ENCODE measurements at places on chromosomes 4 and X.

- H3K4me3 ChIP-seq: peak overlapping the region; percentile 34
- no peak overlapping the region for H3K27ac ChIP-seq
- H3K4me1 ChIP-seq: peaks cover 4% of the 10 kb centered on the region
- H3K27me3 ChIP-seq: peaks cover 6% of the 10 kb centered on the region
Observed at GRCh38 chr4:108763986-108764385, 1.1 kb upstream of the ETNPPL start.

- H3K27ac ChIP-seq: no peak overlapping the region
- no peaks in the 10 kb centered on the region for H3K27me3 ChIP-seq
- H3K4me1 ChIP-seq: peaks cover 8% of the 10 kb centered on the region
- no peak overlapping the region for H3K4me3 ChIP-seq
Observed at GRCh38 chrX:44036336-44036735, 63.1 kb upstream of the NDP start.

- H3K36me3 ChIP-seq: no peaks in the 10 kb centered on the region
- no peak overlapping the region for H3K4me3 ChIP-seq
- H3K27ac ChIP-seq: no peak overlapping the region
- peaks cover 2% of the 10 kb centered on the region for H3K27me3 ChIP-seq
- no peak for DNase-seq
- no peaks in the 10 kb centered on the region for H3K4me1 ChIP-seq
Observed at GRCh38 chr4:74260036-74260435, 48.2 kb upstream of the EPGN start.

GRCh38 chrX:15854080-15854655, 445 bp downstream of the AP1S2 start:
- H3K4me1 ChIP-seq: peaks cover 13% of the 10 kb centered on the region
- peak; percentile 62 for DNase-seq

DNA sequence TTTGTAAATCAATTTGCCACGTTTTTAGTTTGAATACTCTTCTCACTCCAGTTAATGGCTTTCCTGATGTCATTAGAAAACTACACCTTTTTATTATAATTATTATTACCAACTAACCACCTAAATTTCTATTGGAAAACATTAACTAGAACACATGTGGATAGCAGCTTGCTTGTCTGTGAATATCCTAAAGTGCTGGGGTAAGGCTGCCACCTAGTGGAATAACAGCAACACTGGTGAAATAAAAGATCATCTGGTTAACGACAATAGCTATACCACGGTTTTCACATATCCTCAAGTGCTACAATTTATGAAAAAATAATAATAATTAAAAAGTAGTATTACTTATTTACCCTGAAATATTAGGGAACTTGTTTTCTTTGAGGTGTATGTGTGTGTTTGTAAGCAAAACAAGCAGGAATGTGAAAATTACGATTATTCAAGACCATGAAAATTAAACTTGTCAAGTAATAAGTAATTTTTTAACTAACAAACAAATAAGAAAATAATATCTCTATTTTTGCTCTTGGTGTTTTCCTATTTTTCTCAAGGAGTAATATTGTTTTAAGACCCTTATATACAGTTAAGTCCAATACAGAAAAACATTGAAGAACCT, 130.1 kb upstream of the TECRL start:
- H3K36me3 ChIP-seq: no peaks in the 10 kb centered on the region
- no peaks in the 10 kb centered on the region for H3K4me1 ChIP-seq
- H3K4me3 ChIP-seq: no peak overlapping the region
- no peaks in the 10 kb centered on the region for H3K27me3 ChIP-seq

DNA sequence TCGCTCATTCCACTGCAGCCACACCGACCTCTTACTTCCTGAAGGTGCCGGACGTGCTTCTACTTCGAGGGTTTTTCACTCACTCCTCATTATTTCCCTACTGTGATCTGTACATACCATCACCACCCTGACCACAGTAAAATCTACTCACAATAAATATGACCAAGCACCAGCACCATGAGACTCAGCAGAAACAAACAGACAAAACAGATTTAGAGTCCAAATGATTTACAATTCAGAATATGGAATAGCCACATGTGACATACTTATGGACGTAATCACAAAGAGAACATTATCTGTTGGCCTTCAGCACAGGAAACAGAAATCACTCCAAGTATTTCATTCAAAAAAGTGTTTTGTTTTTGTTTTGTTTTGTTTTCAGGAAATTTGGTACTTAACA, 16.1 kb upstream of the KLB start:
- no peak overlapping the region for H3K27ac ChIP-seq
- no peaks in the 10 kb centered on the region for H3K36me3 ChIP-seq
- no peaks in the 10 kb centered on the region for H3K4me1 ChIP-seq
- no peaks in the 10 kb centered on the region for H3K27me3 ChIP-seq
- no peak for DNase-seq

- H3K27me3 ChIP-seq: no peaks in the 10 kb centered on the region
- peaks cover 4% of the 10 kb centered on the region for H3K36me3 ChIP-seq
- no peak for DNase-seq
- no peak overlapping the region for H3K27ac ChIP-seq
- H3K4me3 ChIP-seq: no peak overlapping the region
Observed at GRCh38 chr4:114423582-114423981, 175.0 kb upstream of the UGT8 start.

GRCh38 chrX:40080894-40081678, 16.7 kb downstream of the BCOR start:
- no peaks in the 10 kb centered on the region for H3K36me3 ChIP-seq
- no peaks in the 10 kb centered on the region for H3K27me3 ChIP-seq
- no peak overlapping the region for H3K27ac ChIP-seq
- no peak overlapping the region for H3K4me3 ChIP-seq
- DNase-seq: no peak
- H3K4me1 ChIP-seq: peaks cover 22% of the 10 kb centered on the region

DNA sequence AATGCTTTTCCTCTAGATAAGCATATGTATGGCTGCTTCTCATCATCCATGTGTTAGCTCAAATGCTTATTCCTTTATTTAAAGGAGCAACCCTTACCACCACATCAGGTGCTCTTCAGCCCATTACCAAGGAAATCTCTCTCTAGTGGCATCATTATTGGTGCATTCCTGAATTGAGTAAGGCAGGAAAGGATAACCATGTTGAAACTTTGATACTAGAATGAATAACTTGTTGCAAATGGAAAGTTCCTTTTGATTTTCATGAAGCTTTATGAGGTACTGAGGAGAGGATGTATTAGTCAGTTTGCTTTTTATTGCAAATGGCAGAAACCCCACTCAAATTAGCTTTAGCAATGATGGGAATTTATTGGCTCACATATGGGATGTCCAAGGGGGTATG, 212.3 kb upstream of the FGF13 start:
- no peak overlapping the region for H3K27ac ChIP-seq
- no peak overlapping the region for H3K4me3 ChIP-seq
- no peak for DNase-seq
- no peaks in the 10 kb centered on the region for H3K4me1 ChIP-seq
- no peaks in the 10 kb centered on the region for H3K27me3 ChIP-seq
- no peaks in the 10 kb centered on the region for H3K36me3 ChIP-seq

DNA sequence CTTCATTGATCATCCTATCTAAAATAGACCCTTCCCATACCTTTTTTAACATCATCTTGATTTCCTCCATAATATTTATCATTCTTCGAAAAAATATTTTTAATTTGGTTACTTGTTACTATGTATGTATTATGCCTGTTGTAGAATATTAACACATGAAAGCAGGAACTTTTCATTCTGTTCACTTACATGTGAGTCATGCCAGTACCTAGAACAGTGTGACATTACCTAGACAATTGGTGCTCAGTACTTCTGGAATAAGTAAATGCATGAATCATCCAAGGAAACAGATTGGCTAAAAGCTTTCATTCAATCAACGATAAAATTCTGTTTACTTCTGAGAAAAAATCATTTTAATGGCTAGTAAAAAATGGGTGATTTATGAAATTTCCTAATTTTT, 76.4 kb downstream of the CXXC4 start:
- no peak overlapping the region for H3K4me3 ChIP-seq
- no peak for DNase-seq
- no peaks in the 10 kb centered on the region for H3K27me3 ChIP-seq

DNA sequence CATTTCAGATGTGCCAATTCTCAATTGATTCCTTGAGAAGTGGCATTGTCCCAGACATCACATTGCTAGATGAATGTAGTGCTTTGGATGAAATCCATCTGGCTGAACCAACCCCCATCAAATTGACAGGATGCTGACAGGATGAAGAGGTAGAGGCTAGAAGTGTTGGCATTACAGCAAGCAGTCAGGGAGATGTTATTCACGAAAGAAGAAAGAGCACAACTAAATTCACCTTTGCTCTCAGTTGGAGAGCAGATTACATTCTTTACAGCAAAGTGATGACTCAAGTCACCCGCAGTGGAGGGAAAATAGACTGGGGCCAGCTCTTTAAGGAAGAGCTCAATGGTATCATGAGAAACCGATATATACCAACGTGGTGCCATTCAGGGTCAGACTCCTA, 259.6 kb downstream of the C4orf33 start:
- DNase-seq: no peak
- peaks cover 12% of the 10 kb centered on the region for H3K4me1 ChIP-seq
- no peaks in the 10 kb centered on the region for H3K27me3 ChIP-seq
- no peak overlapping the region for H3K4me3 ChIP-seq
- no peak overlapping the region for H3K27ac ChIP-seq

DNA sequence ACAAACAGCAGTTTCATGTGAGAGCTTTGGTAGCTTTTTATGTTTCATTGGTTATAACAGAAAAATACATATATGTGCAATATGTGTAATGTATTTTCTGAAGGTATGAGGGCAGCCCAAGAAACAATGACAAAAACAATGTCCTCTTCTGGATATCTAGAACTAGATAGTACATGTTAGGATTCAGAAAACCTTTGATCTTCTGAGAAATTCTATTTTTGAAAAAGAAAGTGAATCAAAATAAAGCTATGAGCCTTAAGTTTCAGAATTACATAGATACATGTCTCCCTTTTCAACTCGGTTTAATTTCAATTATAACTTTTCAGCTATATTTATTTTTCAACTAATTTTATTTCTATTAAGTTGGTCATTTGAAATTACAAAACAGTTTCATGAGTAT, 131.9 kb downstream of the REELD1 start:
- H3K4me1 ChIP-seq: peaks cover 13% of the 10 kb centered on the region
- H3K27ac ChIP-seq: no peak overlapping the region
- H3K27me3 ChIP-seq: no peaks in the 10 kb centered on the region
- no peak for DNase-seq

- peaks cover 1% of the 10 kb centered on the region for H3K27me3 ChIP-seq
- no peak for DNase-seq
- no peaks in the 10 kb centered on the region for H3K4me1 ChIP-seq
- H3K36me3 ChIP-seq: peaks cover 4% of the 10 kb centered on the region
- no peak overlapping the region for H3K4me3 ChIP-seq
Observed at GRCh38 chr4:156321203-156321602, 367.5 kb upstream of the CTSO start.

DNA sequence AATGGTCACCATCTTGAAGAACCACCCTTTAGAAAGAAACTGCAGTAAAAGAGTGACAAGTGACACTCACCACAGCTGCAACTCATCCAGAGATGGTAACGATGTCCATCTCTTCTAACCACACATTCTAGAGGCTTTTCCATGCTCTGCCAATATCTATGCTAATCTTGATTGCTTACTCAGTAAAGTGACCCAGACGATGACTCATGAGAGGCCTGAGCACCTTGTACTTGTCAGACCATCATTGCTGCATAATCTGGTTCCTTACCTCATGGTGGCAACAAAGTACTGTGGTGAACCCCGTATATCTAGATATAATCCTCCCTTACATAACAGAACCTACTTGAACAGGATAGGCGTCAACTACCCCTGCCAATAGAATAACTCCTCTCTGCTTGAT, 75.6 kb downstream of the CCNG2 start:
- H3K36me3 ChIP-seq: peaks cover 5% of the 10 kb centered on the region
- peaks cover 5% of the 10 kb centered on the region for H3K27me3 ChIP-seq
- no peak overlapping the region for H3K4me3 ChIP-seq
- no peaks in the 10 kb centered on the region for H3K4me1 ChIP-seq
- H3K27ac ChIP-seq: no peak overlapping the region

GRCh38 chrX:47175588-47175980, 18.0 kb upstream of the UBA1 start:
- no peak overlapping the region for H3K27ac ChIP-seq
- DNase-seq: no peak
- no peaks in the 10 kb centered on the region for H3K4me1 ChIP-seq

GRCh38 chrX:68440442-68440841, 7.1 kb upstream of the OPHN1 start:
- H3K27ac ChIP-seq: no peak overlapping the region
- H3K27me3 ChIP-seq: no peaks in the 10 kb centered on the region
- H3K36me3 ChIP-seq: no peaks in the 10 kb centered on the region
- DNase-seq: no peak
- H3K4me1 ChIP-seq: no peaks in the 10 kb centered on the region

GRCh38 chrX:150935467-150935866, 37.0 kb upstream of the CD99L2 start:
- no peaks in the 10 kb centered on the region for H3K36me3 ChIP-seq
- DNase-seq: no peak
- H3K4me1 ChIP-seq: no peaks in the 10 kb centered on the region
- H3K27me3 ChIP-seq: peaks cover 3% of the 10 kb centered on the region
- H3K27ac ChIP-seq: no peak overlapping the region

DNA sequence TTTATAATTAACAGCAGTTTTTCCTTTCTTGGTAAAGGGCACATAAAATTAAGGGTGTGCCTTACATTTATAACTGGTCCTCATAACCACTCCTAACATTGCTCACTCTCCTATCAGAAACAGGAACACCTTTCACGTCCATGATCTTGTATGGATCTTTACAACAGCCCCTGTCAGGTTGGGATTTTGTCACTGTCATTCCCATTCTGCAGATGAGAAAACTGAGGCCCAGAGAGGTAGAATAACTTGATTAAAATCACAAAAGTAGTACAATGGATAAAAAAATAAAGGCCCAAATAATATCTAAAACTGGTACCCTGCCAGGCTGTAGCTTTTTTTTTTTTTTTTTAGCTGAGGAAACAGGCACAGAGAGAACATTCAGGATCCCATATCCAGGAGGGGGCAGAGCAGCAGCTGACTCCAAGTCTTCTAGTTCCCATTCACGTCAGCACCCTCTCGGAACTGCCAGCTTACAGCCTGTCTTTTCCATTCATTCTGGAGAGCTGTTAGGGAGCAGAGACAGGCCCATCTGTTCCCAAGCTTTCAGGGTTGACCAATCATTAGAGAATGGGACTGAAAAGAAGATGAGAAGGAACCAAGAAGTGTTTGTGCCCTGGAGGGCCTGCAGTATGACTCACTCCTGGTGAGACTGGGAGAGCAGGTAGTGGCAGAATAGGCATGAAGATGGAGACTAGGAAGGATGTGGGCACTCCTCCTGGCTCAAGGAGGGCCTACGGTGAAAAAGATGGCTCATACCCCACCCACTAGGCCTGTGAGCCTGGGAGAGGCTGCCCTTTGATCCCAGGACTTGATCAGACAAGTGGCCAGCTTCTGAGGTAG, 7.3 kb downstream of the SUV39H1 start:
- DNase-seq: no peak
- H3K36me3 ChIP-seq: no peaks in the 10 kb centered on the region
- peaks cover 10% of the 10 kb centered on the region for H3K4me1 ChIP-seq
- H3K27ac ChIP-seq: peak overlapping the region; percentile 66

GRCh38 chrX:97909245-97909644, 1025.5 kb downstream of the RPA4 start:
- no peaks in the 10 kb centered on the region for H3K27me3 ChIP-seq
- H3K27ac ChIP-seq: no peak overlapping the region
- H3K4me1 ChIP-seq: no peaks in the 10 kb centered on the region
- H3K36me3 ChIP-seq: no peaks in the 10 kb centered on the region
